EL (cell line): ENCODE measurements at places on chromosomes 6 and 20.

DNA sequence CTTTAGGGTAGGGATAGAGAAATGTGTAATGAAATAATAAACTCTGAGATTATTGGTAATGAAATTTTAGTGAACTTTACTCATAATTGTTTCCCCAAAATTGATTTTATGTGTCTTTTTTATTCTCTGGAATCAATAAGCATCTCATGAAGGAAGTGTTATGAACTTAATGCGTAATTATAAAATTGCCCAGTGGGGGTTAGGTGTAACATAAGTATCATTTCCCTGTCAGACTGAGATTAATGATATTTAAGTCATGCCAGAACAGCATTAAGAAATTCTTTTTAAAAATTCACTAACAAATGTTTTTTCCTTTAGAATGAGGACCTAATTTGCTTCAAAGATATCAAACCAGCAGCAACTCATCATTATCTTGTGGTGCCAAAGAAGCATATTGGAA is 10.0 kb downstream of the HINT3 start:
- no peak for DNase-seq

DNA sequence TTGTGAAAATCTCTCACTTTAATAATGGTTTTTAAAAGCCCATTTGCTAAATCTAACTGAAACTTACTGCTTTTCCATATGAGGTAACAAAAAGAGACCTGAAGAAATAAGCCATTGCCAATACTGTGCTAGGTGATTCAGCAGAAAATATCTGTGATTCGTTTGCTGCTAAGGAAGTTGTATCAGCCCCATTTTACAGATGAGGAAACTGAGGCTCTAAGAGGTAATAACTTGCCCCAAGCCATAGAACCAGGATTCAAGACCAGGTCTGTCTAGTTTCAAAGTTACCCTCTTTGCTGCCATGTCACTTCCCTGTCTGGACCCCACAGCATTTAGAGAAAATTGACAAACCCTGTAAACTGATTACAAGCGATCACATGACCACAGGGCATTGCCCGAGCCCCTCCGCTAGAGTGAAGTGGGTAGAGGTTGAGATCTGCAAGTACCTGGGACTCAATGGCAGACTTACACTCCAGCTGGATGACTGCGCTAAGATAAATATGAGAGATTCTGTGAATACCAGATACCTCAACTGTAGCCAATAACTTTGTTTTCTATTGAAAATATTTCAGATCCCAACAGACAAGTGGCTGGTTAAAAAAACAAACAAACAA is 69.3 kb downstream of the TNFRSF21 start:
- no peak for DNase-seq

- DNase-seq: no peak
Measured at GRCh38 chr6:27800731-27801373, 111.3 kb downstream of the OR2B2 start.

GRCh38 chr20:56447227-56447626 is 21.2 kb upstream of the RTF2 start:
- DNase-seq: no peak

GRCh38 chr6:106083618-106084017 is 2.5 kb upstream of the PRDM1 start:
- no peak for DNase-seq

GRCh38 chr6:30647242-30648116 is 546 bp downstream of the C6orf136 start:
- peak; percentile 73 for DNase-seq
